ENCODE measurements at places on chromosomes 4 and X.
A peak's percentile ranks its signal among the peaks of the same experiment; 100 is the strongest.

GRCh38 chr4:57116245-57116644 lies 6.1 kb upstream of the IGFBP7 start:
- DNase-seq: no peak

GRCh38 chr4:139813881-139814280 lies 148.3 kb downstream of the MGST2 start:
- no peak for DNase-seq

DNA sequence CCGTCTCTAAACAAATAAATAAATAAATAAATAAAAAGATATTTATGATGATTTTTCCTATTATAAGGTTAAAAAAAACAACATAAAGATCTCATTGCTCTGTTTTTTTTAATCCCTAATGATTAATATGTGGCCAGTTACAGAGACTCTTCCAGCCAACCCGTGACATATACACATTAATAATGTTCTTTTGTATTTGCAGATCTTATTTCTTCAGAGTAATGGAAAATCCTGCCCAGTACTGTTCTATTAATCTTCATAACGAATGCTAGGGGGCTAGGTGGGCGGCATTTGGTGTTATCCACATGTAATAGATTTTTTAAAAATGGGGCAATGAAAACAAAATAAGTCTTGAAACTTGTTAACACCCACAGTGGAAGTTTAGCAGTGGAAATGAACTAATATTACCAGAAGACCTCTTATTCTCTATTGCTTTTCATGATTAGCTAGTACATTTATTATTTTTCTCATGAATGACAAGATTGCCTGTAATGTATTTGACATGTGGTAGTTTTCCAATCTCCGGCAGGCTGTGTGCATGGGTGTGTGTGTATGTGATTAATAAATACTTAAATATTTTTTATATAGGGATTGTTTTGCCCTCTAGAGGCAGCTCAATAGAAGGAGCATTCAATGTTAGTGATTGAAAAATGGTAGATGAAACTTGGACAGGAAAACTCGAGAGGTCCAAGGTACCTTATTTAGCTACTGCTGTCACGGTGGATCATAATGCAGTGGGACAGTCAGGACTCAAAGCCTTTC lies 457.4 kb downstream of the IL1RAPL1 start:
- DNase-seq: no peak

DNA sequence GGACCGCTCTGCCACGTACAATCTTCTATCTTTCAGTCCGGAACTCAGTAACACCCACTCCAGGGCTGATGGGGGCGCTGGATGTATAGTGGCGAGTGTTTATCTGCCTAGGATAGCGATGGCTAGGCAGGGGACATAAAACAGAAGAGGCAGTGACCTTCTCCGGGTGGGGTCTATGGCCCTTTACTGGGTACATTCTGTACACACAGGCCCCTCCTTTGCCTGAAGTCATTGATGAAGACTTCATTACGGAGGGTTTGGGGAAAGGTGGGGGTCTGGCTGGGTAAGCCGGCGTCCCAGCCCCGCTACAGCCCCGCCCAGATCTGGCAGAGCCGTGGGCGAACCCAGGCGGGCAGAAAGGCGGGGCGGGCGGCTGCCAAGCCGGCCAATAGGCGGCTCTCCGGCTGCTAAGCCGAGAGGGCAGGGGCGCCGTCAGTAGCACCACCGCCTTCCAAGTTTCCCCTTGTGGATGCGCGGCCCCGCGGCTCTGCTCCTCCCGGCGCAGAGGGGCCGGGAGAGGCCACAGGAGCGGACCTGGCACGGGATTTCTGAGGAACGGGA lies at the start of gene CHST7:
CHST7 (plus strand) TSS at position 435 of the 561 bp plus-strand sequence. CDS start 167 bp downstream, outside the sequence.
- no peak for DNase-seq

- peak; percentile 37 for DNase-seq
Measured at GRCh38 chrX:1576201-1576992, 15.0 kb upstream of the AKAP17A start.

- no peak for DNase-seq
Measured at GRCh38 chrX:10557166-10557565, 63.2 kb downstream of the MID1 start.

GRCh38 chr4:35644591-35644990 lies 599.7 kb downstream of the ARAP2 start:
- no peak for DNase-seq

- DNase-seq: no peak
Measured at GRCh38 chr4:86307432-86307831, 52.4 kb downstream of the MAPK10 start.

- DNase-seq: no peak
Measured at GRCh38 chrX:154733066-154733425, 17.8 kb downstream of the GAB3 start.

GRCh38 chr4:29262986-29263385 lies 1457.2 kb upstream of the PCDH7 start:
- DNase-seq: no peak

DNA sequence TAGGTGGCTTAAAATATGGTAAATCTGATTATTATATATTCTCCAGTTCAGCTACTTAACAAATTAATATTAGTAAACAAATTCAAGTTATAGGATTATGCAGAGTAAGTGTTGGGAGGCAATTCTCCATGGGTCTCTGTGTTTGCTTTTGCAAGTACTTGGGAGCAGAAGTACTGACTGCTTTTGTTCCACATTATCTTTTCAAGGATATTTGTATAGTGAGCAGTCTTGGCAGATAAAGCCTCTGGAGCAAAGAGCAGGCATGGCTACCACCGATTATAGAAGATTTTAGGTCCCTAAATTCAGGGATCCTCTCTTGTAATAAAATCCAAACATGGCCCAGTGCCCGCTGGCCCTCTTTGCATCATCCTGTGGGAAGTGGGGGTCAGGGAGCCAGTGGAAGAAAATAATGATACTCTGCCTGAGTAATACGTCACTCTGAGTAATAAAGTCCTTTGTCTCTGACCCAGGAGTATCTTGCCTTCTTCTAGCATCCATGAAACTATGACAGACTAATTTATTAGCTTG lies 23.2 kb downstream of the NDNF start:
- no peak for DNase-seq

GRCh38 chrX:11059933-11060332 lies 51.2 kb upstream of the HCCS start:
- DNase-seq: no peak

- no peak for DNase-seq
Measured at GRCh38 chr4:52748432-52748831, 2.8 kb downstream of the ERVMER34-1 start.

GRCh38 chr4:106584337-106584989 lies 215.9 kb upstream of the GIMD1 start:
- no peak for DNase-seq

Measured in vagina (tissue), 2 donors.